ENCODE measurements at places on chromosomes 13 and 19.

DNA sequence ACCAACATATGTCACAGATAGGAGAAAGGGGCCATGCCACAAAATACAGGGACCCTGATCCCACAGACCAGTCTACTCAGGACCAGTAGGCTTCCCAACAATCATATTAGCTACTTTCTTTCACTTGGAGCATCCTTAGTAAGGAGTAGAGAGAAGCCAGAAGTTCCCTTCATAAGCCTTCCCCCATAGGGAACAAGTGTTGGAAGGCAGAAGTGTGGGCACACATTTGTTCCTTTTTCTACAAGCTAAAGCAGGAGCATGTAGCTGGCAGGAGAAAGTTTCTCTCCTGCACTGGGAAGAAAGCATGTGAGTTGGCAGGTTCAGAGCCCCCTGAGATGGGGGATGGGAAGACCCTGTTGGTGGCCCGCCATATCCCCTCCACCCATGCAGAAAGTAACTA, 165.4 kb downstream of the KCTD12 start:
- no peak for DNase-seq

DNA sequence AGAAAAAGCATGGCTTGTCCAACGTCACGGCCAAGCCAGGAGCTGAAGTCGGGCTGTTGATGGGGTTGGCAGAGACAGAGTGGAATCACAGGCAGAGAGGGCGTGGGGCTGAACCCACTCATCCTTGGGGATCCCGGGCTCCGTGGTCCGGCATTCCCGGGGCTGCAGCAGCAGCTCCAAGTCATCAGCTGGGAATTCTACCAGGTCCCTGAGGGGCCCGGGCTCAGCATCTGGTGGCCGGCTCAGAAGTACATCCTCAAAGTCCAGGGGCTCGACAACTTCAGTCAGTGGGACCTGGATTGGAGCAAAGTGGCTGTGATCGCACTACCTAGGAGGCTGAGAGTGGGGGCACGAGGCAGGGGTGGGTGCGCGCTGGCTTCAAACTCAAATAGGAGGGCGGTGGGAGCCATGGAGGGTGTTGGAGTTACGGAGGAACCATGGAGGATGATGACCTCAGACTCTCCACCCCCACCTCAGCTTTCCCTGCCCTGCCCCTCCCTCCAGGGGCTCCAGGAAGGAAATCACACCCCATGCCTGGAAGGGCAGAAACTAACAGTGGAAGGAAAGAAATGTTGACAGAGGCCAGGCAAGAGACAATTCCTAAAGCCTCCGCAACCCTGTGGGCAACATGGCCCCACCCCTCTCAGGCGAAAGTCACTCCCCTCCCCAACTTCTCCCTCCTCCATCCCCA, 9.5 kb downstream of the DOCK6 start:
- no peak for DNase-seq

- no peak for DNase-seq
Measured at GRCh38 chr19:6724631-6725492, 4.4 kb upstream of the C3 start.

DNA sequence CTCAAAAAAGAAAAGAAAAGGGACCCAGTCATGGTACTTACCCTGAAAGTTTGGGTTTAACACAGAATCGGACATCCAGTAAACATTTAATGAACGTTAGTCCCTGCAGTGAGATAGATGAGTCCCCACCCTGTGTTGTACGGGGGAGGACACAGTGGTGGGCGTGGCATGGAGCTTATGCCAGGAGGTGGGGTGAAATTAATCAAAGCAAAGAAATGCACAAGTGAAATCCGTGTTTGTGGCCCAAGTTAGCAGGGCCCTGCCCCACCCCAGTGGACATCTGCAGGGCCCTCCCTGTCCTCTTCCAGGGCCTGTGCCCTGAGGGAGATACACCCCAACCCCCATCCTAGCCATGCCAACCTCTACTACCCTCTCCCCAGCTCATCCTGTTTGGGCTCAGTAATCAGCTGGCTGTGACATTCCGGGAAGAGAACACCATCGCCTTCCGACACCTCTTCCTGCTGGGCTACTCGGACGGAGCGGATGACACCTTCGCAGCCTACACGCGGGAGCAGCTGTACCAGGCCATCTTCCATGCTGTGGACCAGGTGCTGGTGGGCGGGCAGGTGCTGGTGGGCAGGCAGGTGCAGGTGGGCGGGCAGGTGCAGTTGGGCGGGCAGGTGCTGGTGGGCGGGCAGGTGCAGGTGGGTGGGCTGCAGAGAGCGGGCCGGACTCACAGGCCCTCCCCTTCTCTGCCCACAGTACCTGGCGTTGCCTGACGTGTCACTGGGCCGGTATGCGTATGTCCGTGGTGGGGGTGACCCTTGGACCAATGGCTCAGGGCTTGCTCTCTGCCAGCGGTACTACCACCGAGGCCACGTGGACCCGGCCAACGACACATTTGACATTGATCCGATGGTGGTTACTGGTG, 3.9 kb downstream of the MCOLN1 start:
- DNase-seq, result no peak

DNA sequence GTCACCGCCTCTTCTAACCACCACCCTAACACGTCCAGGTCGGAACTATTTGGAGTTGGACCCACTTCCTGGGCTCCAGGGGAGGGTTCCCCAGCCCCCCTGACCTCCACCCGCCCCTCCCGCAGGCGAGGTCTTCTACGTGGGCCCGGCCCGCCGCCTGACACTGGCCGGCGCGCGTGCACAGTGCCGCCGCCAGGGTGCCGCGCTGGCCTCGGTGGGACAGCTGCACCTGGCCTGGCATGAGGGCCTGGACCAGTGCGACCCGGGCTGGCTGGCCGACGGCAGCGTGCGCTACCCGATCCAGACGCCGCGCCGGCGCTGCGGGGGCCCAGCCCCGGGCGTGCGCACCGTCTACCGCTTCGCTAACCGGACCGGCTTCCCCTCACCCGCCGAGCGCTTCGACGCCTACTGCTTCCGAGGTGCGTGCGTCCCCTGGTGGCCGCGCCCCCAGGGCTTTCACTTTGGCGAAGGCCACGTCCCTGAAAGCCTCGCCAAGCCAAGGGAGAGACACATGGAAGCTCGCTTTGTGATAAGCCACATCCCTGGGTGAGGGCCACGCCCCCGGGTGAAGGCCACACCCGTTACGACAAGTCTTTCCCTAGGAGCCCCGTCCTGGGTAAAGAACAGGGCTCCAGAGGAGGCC, 13.2 kb downstream of the NCAN start:
- DNase-seq, result peak; percentile 73

DNA sequence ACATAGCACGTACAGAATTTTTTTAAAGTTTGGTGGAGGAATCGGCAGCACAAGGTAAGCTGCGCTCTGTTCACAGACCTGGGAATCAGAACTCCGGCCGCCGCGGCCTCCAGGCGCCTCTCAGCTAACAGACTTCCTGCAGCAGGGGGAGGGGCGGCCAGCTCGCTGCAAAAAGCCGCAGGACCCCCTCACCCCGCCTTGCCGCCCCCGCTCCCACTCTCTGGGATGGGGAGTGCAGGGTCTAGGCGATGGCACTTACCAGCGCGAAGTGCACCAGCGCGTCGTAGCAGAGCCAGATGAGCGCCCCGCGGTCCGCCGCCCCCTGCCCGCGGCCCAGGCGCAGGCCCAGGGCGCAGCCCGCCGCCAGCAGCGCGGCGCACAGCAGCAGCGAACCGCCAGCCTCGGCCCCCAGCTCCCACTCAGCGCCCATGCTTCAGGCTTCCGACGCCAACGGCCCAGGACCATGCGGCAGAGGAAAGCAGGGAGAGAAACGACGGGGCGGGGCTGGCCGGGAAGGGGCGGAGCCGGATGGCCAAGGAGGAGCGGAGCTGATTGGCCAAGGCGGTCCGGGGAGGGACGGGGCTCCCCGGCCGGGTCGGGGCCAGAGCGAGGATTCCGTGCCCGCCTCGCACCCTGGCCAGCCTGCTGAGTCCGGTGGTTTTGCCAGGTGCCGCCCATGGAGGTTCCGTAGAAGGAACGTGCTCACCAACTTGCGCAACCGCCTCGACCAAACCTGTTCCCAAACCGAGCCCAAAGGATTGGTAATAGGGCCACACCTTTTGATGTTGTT, at the start of gene EBPL:
Gene EBPL, minus strand, starts transcription at position 492 of the 790 bp plus-strand sequence. Its CDS starts 62 bp downstream, at position 430.
- peak; percentile 97 for DNase-seq

DNA sequence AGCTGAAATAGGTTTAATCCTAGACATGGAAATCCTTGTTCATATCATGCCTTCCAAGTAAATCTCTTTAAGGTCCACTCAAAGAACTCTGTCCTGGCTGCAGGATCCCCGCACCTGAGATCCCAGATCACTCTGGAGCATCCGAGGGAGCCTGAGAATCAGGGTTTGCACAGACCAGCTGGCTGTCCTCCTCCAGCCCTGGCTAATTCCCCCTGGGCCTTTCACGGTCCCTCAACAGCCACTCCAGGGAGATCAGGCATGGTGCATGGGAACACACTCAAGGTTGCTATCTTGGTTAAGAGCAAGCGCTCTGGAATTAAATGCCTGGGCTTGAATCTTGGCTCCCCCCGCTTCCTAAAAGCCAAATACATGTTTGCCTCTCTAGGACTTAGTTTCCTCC, 130.8 kb downstream of the IRS2 start:
- DNase-seq, result no peak
